ENCODE measurements at places on chromosomes 4 and X. TPM values are rescaled to one million over a fixed set of nuclear protein-coding genes. Genes with fewer than 3 reads are reported as not detected.

Gene MAGEB2
- not detected for total RNA-seq

Gene AKAP14
- total RNA-seq = not detected

Gene SH3D19
- total RNA-seq = 35.1 TPM

Gene CT47B1
- not detected for total RNA-seq

Gene BMPR1B
- not detected for total RNA-seq

Gene ALB
- not detected for total RNA-seq

Gene SMIM31
- total RNA-seq = not detected

Gene LAS1L
- total RNA-seq = 14.7 TPM

Gene PHEX
- total RNA-seq = 0.44 TPM

Gene TAF7L
- total RNA-seq = not detected

Gene LDB2
- 16.0 TPM for total RNA-seq

Gene SPANXB1
- total RNA-seq = not detected

Gene HMGN5
- 0.50 TPM for total RNA-seq

Gene USP51
- 0.59 TPM for total RNA-seq

Gene TMPRSS11B
- 327 TPM for total RNA-seq

Gene PCSK1N
- total RNA-seq = 2.3 TPM

Gene DCAF8L2
- not detected for total RNA-seq

Gene RNF128
- 9.5 TPM for total RNA-seq

Gene CWH43
- 23.1 TPM for total RNA-seq

Gene FAM9B
- not detected for total RNA-seq

Gene IL2
- not detected for total RNA-seq

Gene FAM9C
- total RNA-seq = not detected
